Activated CD4-positive, alpha-beta T cell treated with anti-CD3 and anti-CD28 coated beads, Interleukin-2, amount 10 ng/mL, durations not matched to agents 24 days and 14 days (primary cell): ENCODE measurements at places on chromosomes 11 and 22. TPM values are rescaled to one million over a fixed set of nuclear protein-coding genes. Genes with fewer than 3 reads are reported as not detected.

DNA sequence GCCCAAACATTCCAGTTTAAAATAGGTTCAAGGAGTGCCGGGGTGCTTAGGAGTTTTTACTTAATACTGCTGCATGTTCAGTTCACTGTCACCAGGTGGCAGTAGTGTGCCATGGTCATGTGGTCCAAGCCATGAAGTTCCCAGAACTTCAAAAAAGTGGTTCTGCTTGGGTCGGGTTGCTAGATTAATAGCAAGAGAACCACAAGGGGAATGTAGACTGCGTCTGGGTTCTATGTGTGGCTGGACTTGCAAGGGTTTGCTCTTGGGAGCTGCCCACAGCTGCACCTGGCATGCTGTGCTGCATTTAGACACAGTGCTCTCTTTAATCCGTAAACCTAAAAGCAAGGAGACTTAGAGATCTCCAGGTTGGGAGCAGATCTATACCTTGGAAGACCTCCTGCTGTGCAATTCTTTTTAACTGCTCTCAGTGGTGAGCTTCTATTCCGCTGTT lies 6.5 kb upstream of the SPON1 start:
- peak; percentile 84 for DNase-seq
- H3K4me1 ChIP-seq, result no peaks in the 10 kb centered on the region
- H3K27me3 ChIP-seq, result peaks cover 38% of the 10 kb centered on the region
- H3K27ac ChIP-seq, result no peak overlapping the region
- H3K36me3 ChIP-seq, result no peaks in the 10 kb centered on the region

- peak overlapping the region; percentile 25 for H3K27ac ChIP-seq
- peaks cover 27% of the 10 kb centered on the region for H3K4me1 ChIP-seq
- peak; percentile 88 for DNase-seq
- no peaks in the 10 kb centered on the region for H3K27me3 ChIP-seq
- peaks cover 4% of the 10 kb centered on the region for H3K36me3 ChIP-seq
- H3K4me3 ChIP-seq, result peak overlapping the region; percentile 81
These were observed 78.0 kb upstream of the PPARA start for GRCh38 chr22:46072110-46072881.

Gene DEPDC7
- total RNA-seq, result 0.64 and 0.84 TPM in 2 replicates

Gene IGF2
- 0.45 and 1.1 TPM in 2 replicates for total RNA-seq

Gene KDM2A
- total RNA-seq, result 102 and 103 TPM in 2 replicates

Gene BEST1
- total RNA-seq, result 0.07 TPM in 1 of 2 replicates, not detected in the other

Gene GPHA2
- total RNA-seq, result not detected in 2 replicates

- DNase-seq, result peak; percentile 55
- H3K27ac ChIP-seq, result peak overlapping the region; percentile 65
- H3K27me3 ChIP-seq, result peaks cover 6% of the 10 kb centered on the region
- peaks cover 8% of the 10 kb centered on the region for H3K36me3 ChIP-seq
These were observed 6.6 kb upstream of the OR6X1 start for GRCh38 chr11:123760894-123761293.
